ENCODE measurements at places on chromosomes 7 and 10.

GRCh38 chr7:114086537-114086913 is 167.7 kb upstream of the PPP1R3A start:
- no peak for DNase-seq

- no peak for DNase-seq
These were observed 107.2 kb downstream of the CUBN start for GRCh38 chr10:17022466-17022825.

- DNase-seq, result no peak
These were observed 740 bp downstream of the ANXA7 start for GRCh38 chr10:73413108-73413527.

DNA sequence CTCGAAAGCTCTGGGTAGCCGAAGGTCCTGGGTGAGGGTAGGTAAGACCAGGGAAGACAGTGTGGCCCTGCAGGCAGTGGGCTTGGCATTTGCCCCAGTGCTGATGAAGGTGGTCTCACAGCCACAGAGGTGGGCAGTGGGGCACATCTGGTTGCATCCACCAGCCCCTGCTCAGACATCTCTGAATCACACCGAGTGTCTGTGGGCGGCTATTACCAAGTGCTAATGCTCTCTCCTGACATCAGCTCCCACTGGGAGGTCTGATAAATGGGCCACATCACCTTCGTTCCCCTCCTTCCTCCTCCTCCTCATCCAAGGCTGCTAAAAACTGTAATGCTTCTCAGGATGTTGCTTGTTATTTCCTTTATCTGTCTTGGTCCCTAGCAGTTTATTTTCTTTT is 330.9 kb upstream of the COBL start:
- DNase-seq, result no peak

DNA sequence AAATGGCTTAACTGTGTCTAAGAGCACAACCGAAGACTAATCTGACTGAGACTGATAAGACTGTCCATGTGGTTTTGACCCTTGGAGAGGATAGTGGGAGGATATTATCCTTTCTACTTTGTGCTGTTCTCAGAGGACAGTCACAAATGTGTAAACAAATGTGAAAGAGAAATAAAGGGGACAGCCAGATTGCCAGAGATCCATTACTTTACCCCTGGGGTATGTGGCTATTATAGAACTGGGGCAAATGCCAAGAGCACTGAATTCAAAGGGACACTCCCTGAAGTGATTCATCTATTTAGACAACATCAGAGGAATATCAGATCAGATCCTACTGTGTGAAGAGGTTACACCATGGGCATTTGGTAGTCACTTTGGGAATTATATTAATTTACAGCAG is 154.7 kb downstream of the RNLS start:
- DNase-seq, result peak; percentile 4

- DNase-seq, result no peak
These were observed 4.0 kb downstream of the CDHR1 start for GRCh38 chr10:84198206-84198915.

GRCh38 chr7:24981171-24981951 is 1.4 kb upstream of the OSBPL3 start:
- peak; percentile 83 for DNase-seq

GRCh38 chr7:146119002-146119401 is 2.4 kb downstream of the CNTNAP2 start:
- DNase-seq, result no peak

DNA sequence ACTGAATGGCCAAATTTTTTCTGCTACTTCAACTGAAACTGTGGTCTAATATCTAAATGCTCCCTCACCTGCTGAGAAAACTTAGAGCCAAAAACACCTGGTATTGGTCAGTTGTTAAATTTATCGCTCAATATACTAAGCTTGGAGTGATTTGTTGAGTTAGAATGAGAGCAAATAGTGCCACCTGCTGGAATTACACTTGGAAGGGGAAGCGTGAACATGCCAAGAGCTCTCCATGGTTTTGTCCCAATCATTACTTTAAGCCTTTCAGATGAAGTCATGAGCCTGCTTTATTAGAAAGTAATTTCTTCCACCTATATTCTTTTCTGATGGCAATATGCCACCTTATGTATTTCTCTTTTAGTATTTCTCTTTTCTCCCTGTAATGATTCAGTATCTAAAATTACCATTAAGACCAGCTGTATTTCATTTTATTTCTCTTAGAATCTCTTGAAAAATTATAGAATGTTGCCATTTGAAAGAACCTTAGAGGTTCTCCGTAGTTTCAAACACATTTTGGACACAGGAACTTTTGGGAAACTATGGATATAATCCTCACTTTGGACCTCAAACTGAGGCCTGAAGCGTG is 447.8 kb upstream of the C7orf33 start:
- peak; percentile 11 for DNase-seq

DNA sequence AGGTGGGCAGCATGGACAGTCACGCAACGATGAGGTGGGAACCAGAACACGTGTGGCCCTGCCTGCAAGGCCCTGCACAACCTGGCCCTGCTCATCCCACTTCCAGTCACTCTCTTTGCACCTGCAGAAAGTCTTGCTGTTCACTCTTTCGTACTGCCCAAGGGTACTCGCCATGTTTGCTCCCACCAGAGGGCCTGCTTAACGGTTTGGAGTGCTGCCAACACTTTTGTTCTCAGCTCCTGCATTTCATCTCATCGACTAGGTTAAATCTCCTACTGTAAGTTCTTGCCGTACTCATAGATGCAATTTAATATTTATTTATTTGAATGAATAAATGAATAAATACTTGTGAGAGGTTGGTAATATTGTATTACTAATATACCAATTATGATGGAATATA is 315.3 kb downstream of the SDK1 start:
- no peak for DNase-seq

GRCh38 chr10:77004917-77005564 is 632.6 kb downstream of the KCNMA1 start:
- peak; percentile 54 for DNase-seq
